ENCODE measurements at places on chromosomes 5 and 9. TPM values are rescaled to one million over a fixed set of nuclear protein-coding genes. Genes with fewer than 3 reads are reported as not detected.

CDKN2B-AS1 gene
- total RNA-seq = 1.0 TPM

MARCHF11 gene
- total RNA-seq = not detected

DNA sequence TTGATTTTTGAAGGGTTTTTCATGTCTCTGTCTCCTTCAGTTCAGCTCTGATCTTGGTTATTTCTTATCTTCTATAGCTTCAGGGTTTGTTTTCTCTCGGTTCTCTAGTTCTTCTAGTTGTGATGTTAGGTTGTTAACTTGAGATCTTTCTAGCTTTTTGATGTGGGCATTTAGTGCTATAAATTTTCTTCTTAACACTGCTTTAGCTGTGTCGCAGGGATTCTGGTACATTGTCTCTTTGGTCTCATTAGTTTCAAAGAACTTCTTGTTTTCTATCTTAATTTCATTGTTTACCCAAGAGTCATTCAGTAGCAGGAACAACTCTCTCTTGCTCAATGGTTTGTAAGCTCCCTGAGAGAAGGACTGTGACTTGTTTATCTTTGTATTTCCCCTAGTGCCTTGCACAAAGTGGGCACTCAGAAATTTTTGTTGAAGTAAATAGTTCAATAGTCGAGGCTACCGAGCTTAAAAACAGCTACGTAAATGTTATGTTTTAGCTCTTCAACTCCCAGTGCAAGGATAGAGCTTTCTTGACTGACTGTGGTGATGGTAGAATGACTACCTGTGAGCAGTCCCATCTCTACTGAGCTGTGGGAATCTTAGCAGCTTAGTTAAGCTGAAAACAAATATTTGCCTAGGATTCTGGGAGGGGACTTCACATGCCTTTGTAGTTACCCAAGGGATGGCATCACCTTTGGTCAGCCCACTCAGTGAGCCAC lies 225.8 kb upstream of the ELL2 start:
- ATAC-seq = no peak

FBP2 gene
- not detected for total RNA-seq

DNA sequence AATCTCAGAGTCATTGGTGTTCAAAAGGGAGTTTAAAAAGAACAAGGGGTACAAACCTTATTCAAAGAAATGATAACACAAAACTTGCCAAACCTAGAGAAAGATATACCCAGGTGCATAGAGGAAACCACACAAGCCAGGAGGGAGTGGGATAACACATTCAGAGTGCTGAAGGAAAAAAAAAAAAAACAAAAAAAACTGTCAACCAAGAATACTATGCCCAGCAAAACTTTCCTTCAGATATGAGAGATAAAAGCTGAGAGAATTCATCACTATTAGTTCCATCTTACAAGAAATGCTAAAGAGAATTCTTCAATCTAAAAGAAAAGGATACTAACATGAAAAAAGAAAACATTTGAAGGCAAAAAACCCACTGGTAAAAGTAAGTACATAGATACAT lies 11.5 kb upstream of the TESK1 start:
- ATAC-seq = no peak

- no peak for ATAC-seq
These were observed 301.7 kb upstream of the SEMA6A start for GRCh38 chr5:116876240-116876840.

GMCL2 gene
- not detected for total RNA-seq

GRCh38 chr9:132027752-132028663 lies 51.7 kb downstream of the MED27 start:
- peak; percentile 54 for ATAC-seq

GRCh38 chr9:89097219-89097618 lies 81.4 kb downstream of the SHC3 start:
- ATAC-seq = no peak

HMGCR gene
- 114 TPM for total RNA-seq

MELK gene
- total RNA-seq = 18.7 TPM

DNA sequence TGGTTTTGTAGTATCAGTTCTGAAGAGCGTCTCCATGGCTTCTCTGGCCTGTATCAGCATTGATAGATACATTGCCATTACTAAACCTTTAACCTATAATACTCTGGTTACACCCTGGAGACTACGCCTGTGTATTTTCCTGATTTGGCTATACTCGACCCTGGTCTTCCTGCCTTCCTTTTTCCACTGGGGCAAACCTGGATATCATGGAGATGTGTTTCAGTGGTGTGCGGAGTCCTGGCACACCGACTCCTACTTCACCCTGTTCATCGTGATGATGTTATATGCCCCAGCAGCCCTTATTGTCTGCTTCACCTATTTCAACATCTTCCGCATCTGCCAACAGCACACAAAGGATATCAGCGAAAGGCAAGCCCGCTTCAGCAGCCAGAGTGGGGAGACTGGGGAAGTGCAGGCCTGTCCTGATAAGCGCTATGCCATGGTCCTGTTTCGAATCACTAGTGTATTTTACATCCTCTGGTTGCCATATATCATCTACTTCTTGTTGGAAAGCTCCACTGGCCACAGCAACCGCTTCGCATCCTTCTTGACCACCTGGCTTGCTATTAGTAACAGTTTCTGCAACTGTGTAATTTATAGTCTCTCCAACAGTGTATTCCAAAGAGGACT lies 1.5 kb downstream of the GPR21 start:
- no peak for ATAC-seq

CD274 gene
- 1.5 TPM for total RNA-seq

- ATAC-seq = no peak
These were observed 62.4 kb downstream of the KIAA1958 start for GRCh38 chr9:112548836-112549595.

PCDHB9 gene
- 0.48 TPM for total RNA-seq

SLC6A3 gene
- 0.16 TPM for total RNA-seq

DNA sequence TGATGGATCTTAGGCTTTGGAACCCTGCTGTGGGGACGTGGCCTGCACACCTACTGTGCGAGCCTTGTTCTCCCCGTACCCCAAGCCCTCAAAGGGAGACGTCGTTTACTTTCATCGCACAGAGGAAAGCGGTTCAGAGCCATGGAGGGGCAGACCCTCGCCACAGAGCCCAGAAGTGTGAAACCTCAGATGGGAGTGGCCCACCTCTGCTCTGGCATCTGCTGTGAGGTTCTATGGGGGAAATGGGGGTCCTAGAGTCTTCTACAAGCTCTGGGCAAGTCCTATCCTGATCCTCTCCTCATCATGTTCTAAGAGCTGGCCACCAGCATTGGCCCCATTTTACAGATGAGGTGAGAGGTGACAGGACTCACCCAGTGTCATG lies 3.7 kb upstream of the RNF44 start:
- no peak for ATAC-seq

- no peak for ATAC-seq
These were observed 8.8 kb downstream of the PLGRKT start for GRCh38 chr9:5428794-5429528.

Measured in esophagus mucosa (tissue), 1 donor.